ENCODE measurements at places on chromosomes 16 and 17. TPM values are rescaled to one million over a fixed set of nuclear protein-coding genes. Genes with fewer than 3 reads are reported as not detected.

- DNase-seq: no peak
These were observed 203.2 kb downstream of the RGS9 start for GRCh38 chr17:65340401-65340800.

DNA sequence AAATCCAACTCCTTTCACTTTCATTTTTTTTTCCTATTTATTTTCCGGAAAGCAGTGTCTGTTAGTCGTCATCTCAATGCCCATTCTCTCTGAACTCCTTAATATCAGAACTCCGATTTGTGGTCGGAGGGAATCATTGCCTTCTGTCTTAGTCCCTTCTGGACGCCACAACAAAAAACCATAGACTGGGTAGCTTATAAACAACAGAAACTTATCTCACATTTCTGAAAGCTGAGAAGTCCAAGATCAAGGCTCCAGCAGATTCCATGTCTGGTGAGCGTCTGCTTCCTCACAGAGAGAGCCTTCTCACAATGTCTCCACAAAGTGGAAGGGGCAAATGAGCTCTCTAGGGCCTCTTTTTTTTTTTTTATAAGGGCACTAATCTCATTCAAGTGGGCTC is 296.6 kb upstream of the CDH11 start:
- DNase-seq: no peak

- no peak for DNase-seq
These were observed 12.2 kb upstream of the VAT1L start for GRCh38 chr16:77775911-77776909.

- peak; percentile 91 for DNase-seq
These were observed at the start of gene LONP2 for GRCh38 chr16:48244080-48244862. LONP2 (plus strand) TSS chr16:48244300; CDS start chr16:48244389, 89 bp downstream.

DNA sequence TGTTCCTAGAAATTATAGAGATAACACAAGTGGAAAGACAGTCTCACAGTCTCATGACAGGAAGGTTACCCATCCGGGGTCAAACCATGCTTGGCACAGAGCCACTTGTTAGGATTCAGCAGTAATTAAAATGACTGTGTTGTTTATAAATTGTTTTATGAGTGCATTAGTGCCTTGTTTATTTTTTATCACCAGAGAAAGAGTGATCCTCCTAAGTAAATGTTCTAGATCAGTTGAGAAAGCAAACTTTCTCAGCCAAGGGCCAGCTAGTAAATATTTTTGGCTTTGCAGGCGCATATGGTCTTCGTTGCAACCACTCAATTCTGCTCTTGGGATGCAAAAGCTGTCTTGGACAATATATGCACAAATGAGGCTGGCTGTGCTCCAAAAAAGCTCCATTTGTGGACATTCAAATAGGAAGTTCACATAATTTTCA is 253.9 kb upstream of the CACNG5 start:
- no peak for DNase-seq

DNA sequence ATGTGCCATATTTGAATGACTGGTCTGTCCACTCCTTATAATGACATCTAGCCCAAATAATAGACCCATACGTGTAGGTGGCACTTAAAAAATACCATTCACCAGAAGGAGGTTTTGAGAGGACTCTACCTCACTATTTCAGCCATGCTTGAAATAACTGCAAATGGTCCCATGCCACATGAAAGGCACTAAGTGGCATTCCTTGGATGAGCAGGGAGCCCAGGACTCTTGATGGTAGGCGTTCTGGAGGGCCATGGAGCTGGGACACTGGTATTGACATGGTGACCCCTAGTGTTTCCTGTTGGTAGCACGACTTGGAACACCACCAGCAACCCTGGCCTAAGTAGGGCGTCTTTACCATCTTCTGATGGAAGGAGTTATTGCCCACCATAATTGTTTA is 148.7 kb upstream of the ZFHX3 start:
- DNase-seq: peak; percentile 86

The TBC1D3E gene
- not detected for total RNA-seq

The TOM1L1 gene
- total RNA-seq: 54.8 TPM
